ENCODE measurements at places on chromosomes 6 and 20.

- no peak for DNase-seq
Observed at GRCh38 chr20:50026746-50027575, 44.2 kb downstream of the SNAI1 start.

DNA sequence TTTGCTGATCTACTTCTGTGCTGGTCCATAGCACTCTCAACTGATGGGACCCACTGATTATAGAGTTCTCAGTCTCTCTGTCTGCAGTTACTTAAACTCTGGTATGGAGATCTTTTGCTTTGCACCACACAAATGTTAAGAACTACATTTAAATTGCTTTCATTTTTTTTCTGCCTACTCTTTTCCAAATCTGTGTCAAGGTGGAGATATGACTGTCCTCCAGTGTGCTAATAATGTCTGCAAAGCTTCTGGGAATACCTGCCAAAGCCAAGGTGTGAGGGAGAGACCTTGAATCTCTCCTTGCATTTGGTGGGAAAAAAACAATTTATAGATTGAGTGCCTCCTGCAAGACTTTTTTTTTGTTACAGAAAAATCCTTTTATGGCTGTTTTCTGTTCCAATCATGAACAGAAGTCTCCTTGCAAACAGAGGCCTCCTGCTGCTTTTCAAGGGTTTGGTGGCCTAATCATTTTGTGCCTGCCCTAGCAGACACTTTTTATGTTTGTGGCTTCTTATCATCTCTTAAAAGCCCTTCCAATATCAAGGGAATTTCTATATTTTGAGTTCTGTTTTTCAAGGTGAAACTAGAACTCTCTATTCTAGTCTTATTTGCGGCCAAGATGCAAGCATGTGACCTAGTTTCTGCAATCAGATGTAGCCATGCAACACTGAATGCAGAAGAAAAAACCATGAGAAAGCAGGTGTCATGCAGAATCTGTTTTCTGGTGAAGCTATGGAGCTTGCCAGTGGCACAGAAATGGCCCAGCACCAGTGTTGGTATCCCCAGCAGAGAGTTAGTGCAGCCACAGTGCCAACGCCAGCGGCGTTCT is 23.2 kb upstream of the AKIRIN2 start:
- DNase-seq = peak; percentile 42

DNA sequence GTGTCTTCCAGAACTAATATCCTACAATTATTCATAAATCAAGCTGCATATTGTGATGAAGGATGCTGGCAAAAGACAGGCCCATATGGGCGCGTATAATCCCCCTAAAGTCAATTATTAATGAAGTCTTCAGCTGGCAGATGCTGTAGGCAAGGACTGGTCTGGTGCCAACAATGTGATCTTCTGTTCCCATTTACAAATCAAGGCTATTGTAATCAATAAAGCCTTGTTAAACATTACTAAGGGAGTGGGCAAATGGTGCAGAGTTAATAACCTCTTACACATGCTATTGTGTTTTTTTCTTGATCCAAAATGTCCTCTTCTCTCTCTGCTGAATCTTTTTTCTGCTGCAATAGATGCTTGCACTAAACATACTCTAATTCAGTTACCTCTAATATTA is 119.0 kb downstream of the ALDH8A1 start:
- DNase-seq = no peak

- DNase-seq = no peak
Observed at GRCh38 chr6:7155871-7156579, 48.3 kb downstream of the RREB1 start.

DNA sequence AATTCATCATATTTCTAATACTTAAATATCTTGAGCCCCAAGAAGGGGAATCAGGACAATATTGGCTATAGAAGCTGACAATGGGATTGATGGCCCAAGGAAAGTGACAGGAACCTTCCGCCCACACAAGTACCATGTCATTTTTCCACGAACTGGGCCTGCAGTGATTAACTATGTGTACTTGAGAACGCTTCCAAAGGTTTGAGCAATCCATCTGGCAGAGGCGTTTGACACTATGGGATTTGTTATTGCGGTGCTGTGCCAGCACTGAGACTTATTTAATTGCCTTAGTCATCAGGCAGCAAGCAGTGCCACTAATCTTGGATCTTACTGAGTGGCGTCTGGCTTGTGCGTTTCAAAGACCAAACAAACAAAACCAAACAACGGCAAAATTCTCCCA is 135.6 kb upstream of the UST start:
- no peak for DNase-seq

GRCh38 chr6:12717356-12717755 is 789 bp downstream of the PHACTR1 start:
- no peak for DNase-seq

- DNase-seq = no peak
Observed at GRCh38 chr20:33915726-33916331, 77.9 kb upstream of the RALY start.

GRCh38 chr6:100338090-100338489 is 126.6 kb downstream of the SIM1 start:
- no peak for DNase-seq

- no peak for DNase-seq
Observed at GRCh38 chr6:78947529-78947928, 80.2 kb downstream of the IRAK1BP1 start.

DNA sequence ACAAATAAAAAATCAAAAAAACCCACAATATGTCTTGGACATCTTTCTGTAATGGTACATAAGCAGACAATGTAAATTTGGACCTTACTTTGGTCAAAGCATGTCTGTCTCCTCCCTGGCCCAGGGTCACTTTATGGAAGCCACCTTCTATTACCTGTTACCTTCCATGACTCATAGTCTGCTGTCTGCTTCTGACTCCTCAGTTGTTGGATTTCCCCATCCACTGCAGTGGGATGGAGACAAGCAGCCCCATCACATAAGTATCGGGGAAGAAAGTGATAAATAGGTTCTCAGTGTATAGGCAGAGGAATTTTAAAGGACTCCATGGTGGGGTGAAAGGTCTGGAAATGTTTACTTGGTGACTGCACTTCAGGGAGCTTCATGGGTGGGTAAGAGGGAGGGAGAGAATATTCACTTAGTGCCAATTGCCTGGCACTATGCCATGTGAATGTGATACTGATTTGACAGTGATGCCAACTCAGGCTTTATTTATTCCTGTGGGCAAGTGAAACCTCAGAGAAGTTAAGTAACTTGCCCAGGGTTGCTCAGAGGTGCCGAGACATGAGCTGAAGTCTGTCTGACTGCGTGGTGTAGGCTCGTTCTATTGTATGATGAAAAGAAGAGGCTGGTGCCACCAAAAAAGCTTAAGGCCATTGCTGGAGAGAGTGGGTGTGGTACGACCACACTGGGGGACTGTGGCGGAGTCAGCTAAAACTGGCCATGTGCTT is 175.6 kb upstream of the RNF24 start:
- no peak for DNase-seq
